ENCODE measurements at places on chromosomes 1 and 21.

DNA sequence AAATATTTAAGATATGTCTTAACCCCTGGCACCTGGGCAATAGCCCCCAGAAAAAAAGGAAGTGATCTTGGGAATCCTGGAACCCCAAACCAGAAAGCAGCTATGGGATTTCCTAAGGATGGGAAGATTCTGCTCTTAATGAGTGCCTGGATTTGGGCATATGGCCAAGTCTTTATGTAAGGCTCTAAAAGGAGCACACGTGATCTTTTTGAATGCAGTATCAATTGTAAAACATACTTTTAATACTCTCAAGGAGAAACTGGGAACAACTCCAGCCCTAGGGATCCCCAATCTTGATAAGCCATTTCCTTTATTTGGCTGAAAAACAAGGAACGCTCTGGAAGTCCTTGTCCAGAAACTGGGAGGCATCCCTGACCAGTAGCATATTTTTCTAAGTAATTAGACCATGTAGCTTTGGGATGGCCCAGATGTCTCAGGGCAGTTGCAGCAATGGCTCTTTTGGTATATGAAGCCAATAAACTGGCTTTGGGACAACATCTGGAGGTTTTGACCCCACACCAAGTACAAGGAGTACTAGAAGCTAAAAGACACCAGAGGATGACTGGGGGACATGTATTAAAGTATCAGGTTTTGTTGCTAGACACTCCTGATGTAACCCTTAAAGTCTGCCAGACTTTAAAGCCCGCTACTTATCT, 80.9 kb upstream of the KIAA0040 start:
- DNase-seq, result no peak

DNA sequence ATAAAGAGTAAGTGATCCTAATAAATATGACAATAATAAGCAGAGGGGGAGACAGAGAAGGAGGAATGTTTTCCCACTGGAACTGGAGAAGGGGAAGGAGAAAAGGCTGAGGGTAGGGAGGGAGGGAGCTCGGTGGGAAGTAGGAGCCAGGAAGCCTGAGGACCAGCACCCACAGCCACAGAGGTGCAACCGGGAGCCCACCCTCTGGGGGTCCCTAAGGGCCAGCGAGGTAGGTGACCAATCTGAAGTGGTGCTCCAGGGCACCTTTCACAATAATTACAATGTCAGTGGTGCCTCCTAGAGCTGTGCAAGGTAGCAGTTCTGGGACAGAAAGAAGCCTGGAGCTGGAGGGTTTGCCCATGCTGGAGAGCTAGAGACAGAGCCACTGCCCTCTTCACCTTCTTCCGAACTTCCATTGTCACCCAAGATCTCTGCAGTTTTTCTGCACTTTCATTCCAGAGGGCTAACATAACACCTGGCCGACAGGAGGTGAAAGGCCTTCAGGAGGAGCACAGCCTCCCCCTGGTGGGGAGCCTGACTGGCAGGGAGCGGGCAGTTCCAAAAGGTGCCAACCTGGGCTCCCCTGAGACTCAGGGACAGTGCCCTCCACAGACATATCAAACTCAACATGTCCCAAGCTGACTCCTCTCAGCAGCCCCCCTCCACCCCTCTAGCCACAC, 4.1 kb upstream of the AHCYL1 start:
- no peak for DNase-seq

- DNase-seq, result no peak
These were observed 214.7 kb upstream of the EDN2 start for GRCh38 chr1:41698916-41699860.

DNA sequence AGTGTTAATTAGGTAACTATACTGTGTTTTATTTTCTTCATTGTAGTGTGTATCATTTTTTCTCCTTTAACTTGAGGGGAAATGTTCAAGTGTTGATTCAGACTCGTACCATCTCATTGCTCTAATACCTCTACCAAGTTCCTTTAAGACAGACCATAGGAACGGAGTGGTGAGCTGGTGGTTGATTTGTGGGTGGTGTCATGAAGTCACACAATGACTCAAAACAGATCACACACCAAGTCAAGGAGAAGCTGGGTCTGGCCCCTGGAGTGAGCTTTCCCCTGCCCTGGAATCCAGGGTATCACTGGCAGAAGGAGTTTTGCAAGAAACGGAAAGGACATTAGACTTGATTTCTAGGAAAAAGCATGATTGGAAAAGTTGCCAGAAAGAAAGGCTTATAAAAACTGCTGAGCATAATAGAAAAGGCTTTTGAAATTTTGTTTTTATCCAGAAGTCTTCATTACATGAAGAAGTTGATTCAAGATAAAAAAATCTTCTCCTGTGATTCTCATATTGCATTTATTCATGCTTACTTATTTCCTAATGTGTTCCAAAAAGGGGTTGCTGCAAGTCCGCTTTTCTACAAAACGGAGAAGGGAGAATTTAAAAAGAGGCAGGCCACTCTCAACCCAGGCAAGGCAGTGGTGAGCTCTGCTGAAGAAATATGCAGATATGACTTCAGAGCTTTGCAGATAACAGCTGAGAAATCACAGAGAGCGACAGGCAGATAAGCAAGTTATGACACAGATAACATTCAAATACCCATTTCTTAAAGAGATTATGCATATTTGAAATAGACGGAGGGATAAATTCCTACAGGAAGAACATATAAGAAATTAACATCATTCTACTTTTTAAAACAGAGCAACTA, 79.7 kb downstream of the TBX19 start:
- DNase-seq, result no peak

DNA sequence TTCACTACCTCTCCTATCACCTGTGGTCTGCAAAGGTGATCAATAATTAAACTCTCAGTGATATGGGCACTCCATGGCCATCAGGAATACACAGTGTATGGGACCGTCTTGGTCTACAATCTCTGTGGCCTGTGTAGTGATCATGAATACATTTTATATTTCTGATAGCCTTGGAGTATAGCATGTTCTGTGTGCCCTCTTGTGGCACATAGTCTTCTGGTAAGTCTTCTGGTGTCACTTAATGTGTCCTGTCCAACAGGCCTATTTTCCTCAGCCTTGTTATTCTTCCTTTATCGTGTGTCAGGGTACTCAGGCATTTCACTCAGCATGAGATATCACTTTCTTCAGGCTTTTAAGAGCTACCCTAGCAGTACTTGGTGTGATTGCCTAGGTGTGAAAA, 393.6 kb downstream of the AGBL4 start:
- no peak for DNase-seq

GRCh38 chr1:204104331-204105130, 31.6 kb downstream of the SOX13 start:
- no peak for DNase-seq

DNA sequence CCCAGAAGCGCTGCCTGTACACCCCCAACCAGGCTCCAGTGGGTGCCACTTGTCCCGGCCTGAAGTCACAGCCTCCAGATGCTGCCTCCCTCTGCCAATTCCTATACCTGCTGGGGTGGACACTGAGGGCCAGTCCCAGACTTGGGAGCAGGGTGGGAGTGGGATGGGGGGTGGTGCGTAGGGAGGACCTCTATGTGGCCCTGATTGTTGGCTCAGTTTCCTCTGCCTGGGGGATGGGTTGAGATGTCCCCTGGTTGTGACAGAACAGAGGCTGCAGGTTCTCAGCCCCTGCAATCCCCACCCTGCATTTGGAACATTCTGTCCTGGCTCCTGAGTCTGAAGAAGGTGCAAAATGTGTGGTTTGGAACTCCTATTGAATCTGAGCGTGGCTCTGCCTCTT, 27.2 kb downstream of the RAB7B start:
- DNase-seq, result no peak

GRCh38 chr1:108653431-108654105, 7.3 kb downstream of the HENMT1 start:
- DNase-seq, result no peak

GRCh38 chr1:91555821-91556531, 55.3 kb downstream of the CDC7 start:
- no peak for DNase-seq

- DNase-seq, result no peak
These were observed 23.9 kb upstream of the LSM10 start for GRCh38 chr1:36421649-36422048.

DNA sequence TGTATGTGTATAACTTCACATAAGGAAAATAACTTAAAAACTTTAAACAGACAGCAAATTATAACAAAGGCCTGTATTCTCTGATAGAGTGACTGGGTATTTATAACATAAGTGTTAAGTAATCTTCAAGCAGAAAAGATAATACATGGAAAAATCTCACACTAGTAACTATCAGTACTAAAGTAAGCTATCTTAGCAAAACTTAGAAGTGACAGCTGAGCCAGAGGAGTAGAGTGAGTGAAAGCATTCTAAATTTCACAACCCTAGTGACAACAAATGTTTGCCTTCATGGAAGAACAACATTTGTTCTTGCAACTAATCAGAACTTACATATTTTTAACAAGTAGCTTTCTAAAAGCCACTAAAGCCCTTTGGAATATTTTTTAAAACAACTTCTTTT, 74.5 kb upstream of the B3GALT2 start:
- DNase-seq, result no peak

DNA sequence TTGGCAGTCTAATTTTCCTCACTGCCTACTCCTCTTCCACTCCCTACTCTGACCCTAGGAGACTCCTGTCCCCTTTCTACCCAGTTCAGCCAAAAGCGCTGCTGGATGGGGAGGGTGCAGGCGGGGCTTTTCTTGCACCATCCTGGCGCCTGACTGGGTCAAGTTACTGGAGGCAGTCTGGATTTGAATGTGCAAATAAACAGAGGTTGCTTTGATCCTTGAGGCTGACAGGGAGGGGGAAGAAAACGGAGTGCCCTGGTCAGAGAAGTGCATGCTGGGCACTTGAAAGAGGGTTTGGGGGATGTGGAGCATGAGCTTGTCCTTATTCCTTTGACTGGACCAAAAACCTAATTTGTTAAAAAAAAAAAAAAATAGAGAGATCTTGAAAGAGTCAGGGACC, 76.8 kb upstream of the SOX13 start:
- no peak for DNase-seq

GRCh38 chr1:109687641-109688499, at the start of gene GSTM1:
Gene GSTM1 (plus strand): TSS chr1:109687817. CDS start chr1:109687874, 57 bp downstream.
- peak; percentile 83 for DNase-seq

- no peak for DNase-seq
These were observed 8.6 kb downstream of the LMOD1 start for GRCh38 chr1:201937624-201938213.

GRCh38 chr1:243325305-243325890, 69.6 kb downstream of the SDCCAG8 start:
- DNase-seq, result peak; percentile 36

DNA sequence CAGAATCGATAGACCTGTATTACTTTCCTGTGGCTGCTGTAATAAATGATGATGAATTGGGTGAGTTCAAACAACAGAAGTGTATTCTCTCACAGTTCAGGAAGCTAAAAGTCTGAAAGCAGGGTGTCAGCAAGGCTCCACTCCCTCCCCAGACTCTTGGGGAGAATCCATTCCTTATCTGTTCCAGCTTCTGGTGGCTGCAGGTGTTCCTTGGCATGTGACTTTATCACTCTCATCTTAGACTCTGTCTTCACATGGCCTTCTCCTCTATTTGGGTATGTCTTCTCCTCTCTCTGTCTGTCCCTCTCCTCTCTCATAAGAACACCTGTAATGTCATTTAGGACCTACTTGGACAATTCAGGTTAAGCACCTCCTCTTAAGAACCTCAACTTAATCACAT, 44.1 kb upstream of the SLC2A1 start:
- DNase-seq, result no peak

DNA sequence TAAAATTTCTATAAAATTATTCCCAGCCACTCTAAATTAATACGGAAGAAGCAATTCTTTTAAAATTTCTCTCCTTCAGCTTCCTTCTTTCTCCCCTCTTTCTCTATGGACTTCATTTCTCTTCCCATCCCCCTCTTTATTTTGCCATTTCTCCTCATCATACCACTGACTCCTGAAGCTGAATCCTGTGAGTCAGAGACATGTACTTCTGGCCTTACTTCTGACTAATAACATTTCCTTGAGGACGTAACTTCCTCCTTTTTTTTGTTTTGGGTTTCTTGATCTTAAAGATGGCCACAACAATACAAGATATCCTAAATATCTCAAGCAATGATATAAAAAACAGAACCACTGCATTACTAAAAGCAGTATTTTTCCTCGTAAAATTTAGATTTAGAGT, 63.6 kb upstream of the DENND1B start:
- DNase-seq, result no peak

DNA sequence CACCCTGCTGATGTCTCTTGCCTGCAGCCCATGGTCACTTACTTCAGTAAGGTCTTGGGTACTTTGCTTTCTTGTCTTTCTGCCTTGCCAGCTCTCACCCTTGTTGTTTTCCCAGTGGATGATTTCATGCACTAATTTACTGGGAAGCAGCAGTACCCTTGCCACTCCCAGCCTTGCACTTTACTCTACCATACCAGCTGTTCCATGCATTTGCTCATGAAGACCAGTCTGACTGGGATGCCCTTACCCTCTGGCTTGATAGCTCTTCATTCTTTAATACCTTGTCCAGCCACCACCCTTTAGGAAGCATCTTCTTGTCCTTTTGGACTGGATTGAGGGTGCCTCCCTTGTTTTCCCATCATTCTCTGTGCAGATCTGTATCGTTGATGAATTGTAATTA, 28.3 kb downstream of the CDC14A start:
- no peak for DNase-seq

DNA sequence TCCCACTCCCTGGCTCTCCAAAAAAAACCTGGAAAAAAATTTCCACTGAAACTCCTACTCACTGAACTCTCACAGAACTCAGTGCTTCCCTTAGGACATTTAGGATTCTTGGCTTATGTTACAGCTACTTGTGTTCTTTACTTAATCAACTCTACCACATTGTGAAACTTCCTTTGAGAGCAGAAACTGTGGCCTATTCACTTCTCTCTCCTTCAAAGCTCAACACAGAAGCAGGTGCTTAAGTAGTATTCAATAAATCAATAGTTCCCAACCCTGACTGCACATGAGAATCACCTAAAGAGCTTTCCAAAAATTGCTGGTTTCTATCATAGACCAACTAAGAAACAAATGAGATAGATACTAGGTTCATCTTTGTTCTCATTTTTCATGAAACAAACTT, 67.9 kb upstream of the DMRTA2 start:
- no peak for DNase-seq

DNA sequence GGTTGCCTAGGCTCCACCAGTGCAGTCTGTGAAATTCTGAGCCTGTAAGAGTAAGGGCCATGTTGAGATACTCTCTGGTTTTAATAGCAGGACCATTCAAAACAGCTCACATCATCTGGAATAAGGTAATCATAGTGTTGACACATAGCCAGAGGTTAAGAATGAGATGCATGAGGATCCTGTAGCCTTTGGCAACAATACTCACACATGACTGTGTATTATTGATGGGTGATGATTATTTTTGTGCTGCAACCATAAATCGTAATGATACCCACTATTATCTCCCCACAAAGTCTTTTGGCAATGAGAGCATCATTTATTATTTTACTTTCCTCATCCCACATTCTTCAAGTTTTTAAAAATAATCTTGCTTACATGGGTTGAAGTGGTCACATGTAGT, 35.5 kb downstream of the KCNK2 start:
- no peak for DNase-seq

GRCh38 chr1:12168451-12169160, 1.8 kb downstream of the TNFRSF1B start:
- DNase-seq, result no peak
